ENCODE measurements at places on chromosomes 4 and X. TPM values are rescaled to one million over a fixed set of nuclear protein-coding genes. Genes with fewer than 3 reads are reported as not detected.

DNA sequence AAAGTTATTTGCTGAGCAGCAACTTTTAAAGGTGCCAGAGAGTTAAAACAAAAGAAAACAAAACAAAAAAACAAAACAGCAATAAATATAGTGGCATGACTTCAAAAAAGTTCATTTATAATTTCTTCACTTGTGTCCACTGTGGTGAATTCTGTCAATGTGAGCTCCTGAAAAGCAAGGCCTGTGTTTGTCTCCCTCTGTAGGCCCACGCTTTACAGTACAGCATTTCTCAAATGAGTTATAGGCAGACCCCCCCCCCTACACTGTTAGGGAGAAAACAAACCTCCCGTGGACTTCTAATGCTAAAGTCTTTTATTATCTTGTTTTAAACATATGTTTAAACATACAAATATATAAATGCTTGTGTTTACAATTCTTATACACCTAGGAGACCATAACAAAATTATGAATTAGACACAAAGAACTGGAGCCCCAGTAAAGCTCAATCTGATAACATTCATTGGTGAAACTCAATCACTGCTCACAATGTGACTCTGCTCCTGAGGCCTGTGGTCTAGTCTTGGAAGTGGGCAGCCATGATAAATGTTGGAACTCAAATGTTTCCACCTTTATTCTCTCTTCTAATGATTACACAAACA, 47.0 kb upstream of the SCOC start:
- ATAC-seq = no peak

- no peak for ATAC-seq
Observed at GRCh38 chr4:4391866-4392265, 5.0 kb downstream of the NSG1 start.

GRCh38 chr4:34046580-34046979, 2197.7 kb downstream of the ARAP2 start:
- no peak for ATAC-seq

DNA sequence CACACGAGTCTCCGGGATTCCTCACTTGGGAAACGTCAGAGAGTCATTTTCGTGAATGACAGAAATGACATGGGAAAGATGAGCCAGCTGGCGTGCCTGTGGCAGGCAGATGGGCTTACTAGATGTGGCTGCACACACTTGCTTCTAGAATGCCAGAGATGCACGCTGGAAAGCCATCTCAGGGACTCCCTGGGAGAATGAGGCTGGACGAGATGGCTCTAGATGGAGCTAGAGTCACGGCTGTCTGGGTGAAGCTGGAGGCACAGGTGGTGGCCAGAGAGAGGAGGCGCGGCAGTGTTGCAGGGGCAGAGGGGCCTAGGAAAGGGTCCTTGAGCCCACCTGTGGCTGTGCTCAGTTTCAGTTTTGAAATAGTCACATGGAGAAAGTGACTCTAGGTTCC, 26.0 kb downstream of the TKTL1 start:
- ATAC-seq = peak; percentile 55

- ATAC-seq = no peak
Observed at GRCh38 chrX:134733591-134733990, 75.3 kb upstream of the PLAC1 start.

The EOLA2 gene
- total RNA-seq = 31.0 TPM

The BEX2 gene
- total RNA-seq = 7.4 TPM

The ADH1B gene
- total RNA-seq = not detected

The IQSEC2 gene
- total RNA-seq = 0.56 TPM

Data from activated T-helper 17 cell treated with anti-CD3 and anti-CD28 coated beads, Interleukin-2, amount 50 U/mL, for 72 hours (primary cell).